ENCODE measurements at places on chromosomes 12 and 14.

DNA sequence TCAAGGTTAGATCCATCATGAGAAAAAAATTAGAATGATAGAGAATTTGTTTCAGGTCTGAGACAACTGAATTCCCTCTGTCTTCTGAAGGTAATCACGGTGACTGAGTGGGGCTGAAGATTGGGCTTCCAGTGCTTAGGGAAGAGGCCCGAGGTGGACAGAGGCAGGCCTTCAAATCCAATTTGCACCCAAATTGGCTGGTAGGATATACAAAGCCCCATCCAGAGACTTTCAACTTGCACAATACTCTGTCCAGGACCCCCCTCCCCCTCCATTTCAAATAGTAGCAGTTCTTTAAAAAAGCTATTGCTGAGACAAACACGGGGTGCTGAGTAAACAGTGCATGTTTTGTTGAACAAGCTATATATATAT lies 3.6 kb upstream of the FOXG1 start:
- DNase-seq, result no peak

DNA sequence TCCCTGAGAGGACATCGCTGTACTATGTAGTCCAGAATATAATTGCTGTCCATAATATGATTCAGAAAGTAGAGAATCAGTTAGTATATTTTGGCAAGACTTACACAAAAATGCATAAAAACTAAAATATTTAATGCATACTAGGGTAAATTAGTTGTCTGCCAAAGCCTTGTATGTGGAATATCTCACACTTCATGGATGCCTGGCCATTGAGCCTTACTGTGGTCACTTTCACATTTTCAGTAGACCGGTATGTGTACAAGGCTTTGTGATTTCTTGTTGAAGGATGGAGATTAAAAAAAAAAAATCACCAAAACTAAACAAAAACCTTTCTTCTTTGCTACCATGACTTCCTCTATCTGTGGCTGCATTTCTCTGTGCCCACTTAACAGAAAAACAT lies 197.3 kb upstream of the DDHD1 start:
- no peak for DNase-seq

GRCh38 chr12:47935184-47935583 lies 28.2 kb upstream of the TMEM106C start:
- no peak for DNase-seq

DNA sequence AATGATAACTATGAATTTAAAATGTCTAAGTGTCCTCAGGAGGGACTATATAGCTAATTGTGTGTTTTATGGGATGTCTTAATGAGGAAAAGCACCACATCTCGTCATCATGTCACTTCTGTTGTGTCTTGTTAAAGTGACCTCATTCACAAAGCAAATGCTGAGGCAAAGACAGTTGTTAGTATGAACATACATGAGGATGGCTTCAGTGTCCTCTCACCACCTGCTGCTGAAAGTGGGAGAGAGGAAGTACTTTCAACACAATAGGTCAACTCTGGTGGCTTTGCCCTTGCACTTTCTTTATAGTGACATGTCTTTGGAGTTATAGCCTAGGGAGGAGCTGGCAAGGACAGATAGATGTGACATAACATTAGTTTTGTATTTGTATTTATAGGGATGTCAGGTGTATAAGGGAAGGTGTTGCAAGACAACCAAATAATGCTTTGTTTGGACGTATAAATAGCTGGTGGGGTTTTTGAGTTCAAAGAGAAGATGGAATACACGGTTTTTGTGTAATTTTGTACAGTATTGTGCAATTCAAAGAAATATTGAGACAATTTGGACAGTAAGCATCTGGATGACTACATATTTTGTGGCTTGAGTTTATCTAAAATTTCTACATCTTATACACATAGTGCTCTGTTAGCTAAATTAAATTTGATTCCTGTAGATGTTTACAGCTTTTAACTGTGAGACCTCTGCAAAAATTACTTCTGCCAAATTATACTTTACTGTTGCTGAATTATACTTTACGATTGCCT lies 131.7 kb upstream of the ATP2B1 start:
- no peak for DNase-seq

GRCh38 chr14:99380402-99380801 lies 100.3 kb downstream of the SETD3 start:
- DNase-seq, result no peak

Data from CD4-positive, alpha-beta T cell treated with Interleukin-17A for 1 hour (primary cell).